ENCODE measurements at places on chromosomes 12 and 14. TPM values are rescaled to one million over a fixed set of nuclear protein-coding genes. Genes with fewer than 3 reads are reported as not detected.
A peak's percentile ranks its signal among the peaks of the same experiment; 100 is the strongest.

- no peak overlapping the region for H3K4me3 ChIP-seq
- H3K4me1 ChIP-seq, result no peaks in the 10 kb centered on the region
- peaks cover 5% of the 10 kb centered on the region for H3K27me3 ChIP-seq
- no peak overlapping the region for H3K27ac ChIP-seq
- peaks cover 2% of the 10 kb centered on the region for H3K36me3 ChIP-seq
- no peak for DNase-seq
Observed at GRCh38 chr12:3531496-3531895, 40.5 kb downstream of the PRMT8 start.

GRCh38 chr14:99215277-99215676 lies 56.7 kb downstream of the BCL11B start:
- no peaks in the 10 kb centered on the region for H3K27me3 ChIP-seq
- H3K27ac ChIP-seq, result peak overlapping the region; percentile 79
- H3K36me3 ChIP-seq, result peaks cover 51% of the 10 kb centered on the region
- H3K4me3 ChIP-seq, result peak overlapping the region; percentile 57

DNA sequence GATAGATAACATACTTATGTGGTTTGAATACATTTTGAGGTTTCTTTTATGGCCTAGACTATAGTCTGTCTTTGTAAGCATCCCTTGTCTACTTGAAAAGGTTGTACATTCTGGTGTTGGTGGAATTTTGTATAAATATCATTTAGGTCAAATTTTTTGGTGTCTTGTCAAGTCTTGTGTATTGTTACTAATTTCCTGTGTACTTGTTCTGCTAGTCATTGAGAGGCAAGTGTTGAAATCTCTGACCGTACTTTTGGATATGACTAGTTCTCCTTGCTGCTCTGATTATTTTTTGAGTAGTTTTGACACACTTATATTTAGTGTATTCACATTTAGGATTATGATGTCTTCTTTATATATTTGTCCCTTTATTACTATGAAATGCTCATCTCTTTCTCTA lies 219.6 kb downstream of the CCDC91 start:
- H3K4me3 ChIP-seq, result no peak overlapping the region
- H3K27ac ChIP-seq, result no peak overlapping the region
- DNase-seq, result no peak

- H3K27ac ChIP-seq, result no peak within 1 kb of the TSS
- H3K27me3 ChIP-seq, result peaks cover 63% of the 10 kb centered on the region
- no peak within 1 kb of the TSS for H3K4me3 ChIP-seq
- no peaks in the 10 kb centered on the region for H3K36me3 ChIP-seq
Observed at GRCh38 chr12:125185740-125186470, 120.7 kb downstream of the AACS start.

DNA sequence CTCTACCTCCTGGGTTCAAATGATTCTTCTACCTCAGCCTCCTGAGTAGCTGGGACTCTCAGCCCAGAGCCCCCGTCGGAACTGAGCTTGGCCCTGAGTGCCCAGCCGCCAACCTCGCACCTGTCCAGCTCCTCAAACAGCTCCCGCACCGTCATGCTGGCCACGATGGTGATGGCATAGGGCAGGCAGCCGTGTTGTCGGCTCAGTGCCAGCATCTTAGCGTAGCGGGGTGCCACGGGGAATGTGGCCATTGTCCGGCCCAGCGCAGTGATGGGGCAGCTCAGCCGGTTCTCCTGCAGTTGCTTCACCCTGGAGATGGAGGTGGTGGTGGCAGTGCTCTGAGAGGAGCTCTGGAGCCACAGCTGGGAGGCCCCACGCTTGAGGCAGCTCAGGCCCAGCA lies 32.4 kb downstream of the DHX37 start:
- H3K4me3 ChIP-seq, result no peak overlapping the region
- DNase-seq, result no peak
- H3K27me3 ChIP-seq, result no peaks in the 10 kb centered on the region

AKAP3 gene
- total RNA-seq, result 2.8 TPM

KRT86 gene
- total RNA-seq, result not detected

INHBC gene
- not detected for total RNA-seq
